HFF-Myc (cell line): ENCODE measurements at places on chromosomes 16 and 17.

DNA sequence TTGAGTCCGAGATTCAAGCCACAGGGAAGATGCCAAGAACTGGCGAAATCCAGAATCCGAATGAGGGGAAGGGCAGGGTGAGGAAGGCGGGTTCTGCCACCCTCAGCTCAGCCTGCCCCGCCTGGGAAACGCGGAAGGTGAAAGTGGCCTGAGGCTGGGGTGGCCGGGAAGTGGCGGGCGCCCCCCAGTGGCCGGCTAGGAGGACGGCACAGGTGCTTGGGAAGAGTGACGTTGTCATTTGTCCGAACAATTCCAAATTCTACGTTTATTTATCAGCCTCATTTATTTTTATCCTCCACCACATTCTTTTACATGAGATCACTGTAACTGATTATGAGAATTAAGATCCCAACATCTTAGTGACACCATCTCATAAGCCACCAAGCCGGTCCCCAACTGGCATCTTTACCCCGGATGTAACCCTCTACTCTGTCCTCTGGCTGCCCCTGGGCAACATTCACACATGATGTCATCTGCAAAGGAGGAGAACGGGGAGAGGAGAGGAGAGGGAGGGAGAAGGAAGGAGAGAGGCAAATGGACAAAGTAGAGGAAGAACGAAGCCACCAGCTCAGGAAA, 21.3 kb downstream of the SRCIN1 start:
- DNase-seq: no peak

- DNase-seq: no peak
Observed at GRCh38 chr16:15830832-15831451, 25.9 kb downstream of the MYH11 start.

DNA sequence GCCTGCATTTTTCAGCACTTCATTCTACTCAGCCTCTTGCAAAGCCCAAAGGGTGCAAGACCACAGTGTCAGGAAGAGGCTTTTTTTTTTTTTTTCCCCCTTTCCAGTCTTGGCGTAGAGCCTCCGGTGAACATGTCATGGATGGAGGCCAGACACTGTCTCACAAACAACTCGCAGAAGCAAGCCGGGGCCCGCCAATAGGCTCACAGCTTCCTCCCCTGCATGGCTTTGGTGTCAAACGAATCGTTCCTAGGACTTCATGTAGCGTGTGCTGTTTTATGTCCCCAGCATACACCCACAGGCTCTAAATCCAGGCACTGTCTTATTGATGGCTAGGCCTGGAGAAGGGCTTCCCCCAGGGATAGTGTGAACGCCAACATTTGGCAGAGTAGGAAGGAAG, 457.7 kb upstream of the MAF start:
- DNase-seq: no peak

GRCh38 chr16:90018652-90019542, at the start of gene DBNDD1:
DBNDD1 (minus strand) TSS chr16:90019456; CDS start chr16:90019341, 115 bp downstream.
- DNase-seq: no peak

GRCh38 chr17:44916781-44917241, 1.5 kb upstream of the GFAP start:
- DNase-seq: no peak

DNA sequence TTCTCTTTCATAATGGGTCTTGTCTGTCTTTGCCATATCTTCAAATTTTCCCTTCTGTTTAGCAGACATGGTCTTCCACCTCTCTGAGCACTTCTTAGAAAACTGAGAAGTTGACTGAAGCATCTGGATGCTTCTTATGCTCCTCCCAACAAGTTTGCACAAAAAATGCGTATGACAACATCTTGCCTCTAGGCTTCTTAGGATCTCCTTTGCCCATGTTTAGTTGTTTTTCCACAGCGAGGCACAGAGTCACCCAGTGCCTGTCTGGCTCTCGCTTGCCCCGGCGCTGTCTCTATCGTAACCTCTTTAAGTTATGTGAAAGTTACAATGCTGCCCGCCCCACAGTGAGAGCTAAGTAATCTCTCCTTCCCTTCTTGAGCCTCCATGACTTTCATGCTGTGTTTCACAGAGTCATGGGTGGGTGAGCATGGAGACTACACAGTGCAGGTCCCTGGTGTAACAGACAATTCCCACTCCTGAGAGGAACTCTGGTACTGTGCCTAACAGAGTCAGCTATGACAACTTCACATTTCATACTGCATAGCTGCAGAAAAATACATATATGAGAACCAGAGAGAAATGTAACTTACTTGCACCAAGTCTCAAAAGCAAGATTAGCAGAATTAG, 195.4 kb downstream of the AATF start:
- DNase-seq: no peak

DNA sequence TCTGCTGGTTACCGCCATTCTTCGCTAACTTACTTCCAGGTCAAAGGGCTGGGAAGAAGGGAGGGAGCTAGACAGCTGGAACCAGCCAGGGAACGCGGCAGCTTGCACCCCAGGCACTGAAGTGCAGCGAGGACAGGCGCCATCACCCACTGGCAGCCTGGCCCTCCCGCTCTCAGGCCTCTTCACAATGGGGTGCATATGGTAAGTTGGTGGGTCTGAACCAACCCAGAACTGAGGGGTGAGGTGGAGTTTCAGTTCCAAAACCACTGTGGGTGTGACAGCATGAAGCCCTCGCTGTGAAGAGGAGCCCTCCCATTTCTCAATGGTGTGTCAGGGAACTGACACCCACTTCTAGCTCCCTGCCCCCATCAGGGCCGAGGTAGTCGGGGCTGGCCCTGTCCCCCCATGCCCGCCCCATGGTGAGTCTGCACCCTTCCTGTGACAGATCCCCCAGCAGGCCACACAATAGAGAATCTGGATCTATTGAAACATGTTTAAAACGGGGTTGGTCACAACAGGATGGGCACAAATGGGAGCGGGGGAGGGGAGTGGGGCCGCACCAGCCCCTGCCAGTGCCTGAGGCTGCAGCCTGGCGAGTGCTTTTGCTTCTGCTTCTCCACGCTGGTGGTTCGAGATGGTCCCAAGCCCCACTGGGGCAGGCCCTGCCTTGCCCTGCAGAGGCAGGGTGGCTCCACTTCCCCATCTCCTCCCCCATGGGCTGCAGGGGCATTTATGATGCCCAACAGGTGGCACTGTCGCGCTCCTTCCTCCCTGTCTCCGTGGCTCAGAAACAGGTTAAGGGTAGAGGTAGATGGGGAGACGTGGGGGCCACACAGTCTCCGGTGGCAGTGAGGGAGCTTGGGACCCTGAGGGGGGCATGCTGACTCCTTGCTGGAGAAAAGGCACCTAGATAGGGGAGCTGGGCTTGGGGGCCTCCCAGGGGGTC, 2.3 kb downstream of the LIMD2 start:
- DNase-seq: no peak
